Stimulated activated CD4-positive, alpha-beta T cell treated with anti-CD3 and anti-CD28 coated beads, Interleukin-1b, Interleukin-23, amount 100 ng/mL, for 48 hours (primary cell): ENCODE measurements at places on chromosomes 3 and 15.

DNA sequence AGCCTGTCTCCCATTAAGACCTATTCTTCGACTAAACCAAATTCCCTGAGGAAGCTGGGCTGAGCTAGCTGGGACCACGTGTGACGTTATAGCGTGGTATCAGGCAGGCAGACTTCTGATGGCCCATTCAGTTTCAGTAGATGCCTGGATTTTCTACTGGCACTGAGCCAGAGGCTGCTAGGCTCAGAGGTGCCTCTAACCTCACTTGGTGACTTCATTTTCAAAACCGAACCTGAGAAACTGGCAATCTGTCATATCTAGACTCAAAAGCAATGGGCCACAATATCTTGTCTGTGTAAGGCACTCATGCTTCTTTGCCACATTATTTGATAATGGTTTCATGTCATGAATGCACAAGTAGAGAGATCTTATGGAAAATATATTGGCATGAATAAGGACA is 352.1 kb upstream of the AZI2 start:
- no peak for DNase-seq

DNA sequence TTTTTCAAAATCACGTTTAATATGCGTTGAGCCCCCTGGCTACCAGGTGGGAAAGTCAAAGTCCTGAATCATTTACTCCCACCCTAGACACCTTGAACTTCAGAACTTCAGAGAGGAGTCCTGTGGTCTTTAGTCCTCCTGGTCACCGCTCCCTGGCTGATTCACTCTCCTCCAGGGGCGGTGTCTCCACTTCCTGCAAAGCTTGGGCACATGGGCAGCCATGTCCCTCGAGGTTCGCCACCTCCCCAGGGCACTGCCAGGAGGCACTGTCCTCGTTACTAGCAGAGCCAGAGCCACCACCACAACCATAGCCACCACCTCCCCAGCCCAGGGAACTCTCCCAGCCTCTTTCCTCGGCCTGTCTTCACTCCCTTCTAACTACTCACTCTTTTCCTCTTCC is 31.0 kb downstream of the LOXL1 start:
- DNase-seq = no peak

DNA sequence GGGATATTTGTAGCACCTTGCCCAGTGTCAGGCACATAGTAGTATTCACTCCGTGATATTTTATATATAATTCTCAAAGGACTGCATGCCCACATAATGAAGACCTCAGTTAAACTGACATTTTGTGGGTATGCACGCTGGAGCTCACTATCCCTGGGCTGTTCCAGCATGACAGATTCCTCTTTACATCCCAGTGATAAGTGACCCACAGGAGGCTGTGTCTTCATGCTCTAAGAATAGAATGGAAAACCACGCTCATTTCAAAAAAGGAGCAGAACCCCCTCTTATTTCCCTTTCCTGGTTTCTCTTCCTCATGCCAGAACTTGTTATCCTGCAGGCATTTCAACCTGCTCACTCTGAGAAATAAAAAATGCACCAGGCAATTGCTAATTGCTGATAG is 717.5 kb downstream of the AGBL1 start:
- DNase-seq = no peak

GRCh38 chr3:128577711-128578110 is 72.9 kb downstream of the RPN1 start:
- no peak for DNase-seq

- DNase-seq = no peak
Observed at GRCh38 chr15:70199540-70200410, 102.1 kb upstream of the TLE3 start.
